ENCODE measurements at places on chromosomes 3 and 15.

GRCh38 chr3:50610992-50611463 is 546 bp downstream of the CISH start:
- no peak for DNase-seq

- DNase-seq, result no peak
Observed at GRCh38 chr3:9750556-9751411, 1.0 kb downstream of the OGG1 start.

DNA sequence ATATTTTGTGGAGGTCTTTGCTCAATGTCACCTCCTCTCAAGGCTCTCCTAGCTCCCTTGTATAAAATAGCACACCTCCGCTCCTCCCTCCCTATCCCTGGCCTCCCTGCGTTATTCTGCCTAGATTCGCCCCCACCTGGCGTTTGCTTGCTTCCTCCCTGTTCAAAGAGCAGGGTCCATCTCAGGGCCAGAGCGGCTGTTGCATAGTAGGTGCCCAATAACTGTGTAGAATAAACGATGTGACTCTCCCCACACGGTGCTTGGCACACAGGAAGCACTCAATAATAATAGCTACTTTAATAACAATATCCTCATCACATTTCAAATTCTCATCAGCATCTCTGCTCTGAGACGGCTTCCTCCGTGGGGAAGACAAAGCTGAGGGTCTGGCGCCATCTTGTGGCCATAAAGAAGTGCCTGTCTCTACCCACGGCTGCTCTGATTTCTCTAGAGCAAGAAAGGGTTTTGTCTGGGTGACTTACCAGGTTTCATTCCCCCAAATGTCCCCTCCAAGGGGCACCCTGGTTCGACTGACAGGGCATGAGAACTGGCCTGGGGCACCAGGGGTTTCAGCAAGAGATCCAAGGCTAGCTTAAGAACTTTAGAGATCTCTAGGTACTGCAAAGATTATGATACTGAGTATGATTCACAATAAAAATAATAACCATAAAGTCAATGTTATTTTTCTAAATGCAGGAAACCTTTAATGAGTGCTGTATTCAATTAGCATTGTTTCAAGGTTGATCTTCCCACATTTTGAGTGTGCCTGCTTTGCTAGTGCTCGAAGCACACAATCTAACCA is 16.1 kb downstream of the CD276 start:
- peak; percentile 89 for DNase-seq

DNA sequence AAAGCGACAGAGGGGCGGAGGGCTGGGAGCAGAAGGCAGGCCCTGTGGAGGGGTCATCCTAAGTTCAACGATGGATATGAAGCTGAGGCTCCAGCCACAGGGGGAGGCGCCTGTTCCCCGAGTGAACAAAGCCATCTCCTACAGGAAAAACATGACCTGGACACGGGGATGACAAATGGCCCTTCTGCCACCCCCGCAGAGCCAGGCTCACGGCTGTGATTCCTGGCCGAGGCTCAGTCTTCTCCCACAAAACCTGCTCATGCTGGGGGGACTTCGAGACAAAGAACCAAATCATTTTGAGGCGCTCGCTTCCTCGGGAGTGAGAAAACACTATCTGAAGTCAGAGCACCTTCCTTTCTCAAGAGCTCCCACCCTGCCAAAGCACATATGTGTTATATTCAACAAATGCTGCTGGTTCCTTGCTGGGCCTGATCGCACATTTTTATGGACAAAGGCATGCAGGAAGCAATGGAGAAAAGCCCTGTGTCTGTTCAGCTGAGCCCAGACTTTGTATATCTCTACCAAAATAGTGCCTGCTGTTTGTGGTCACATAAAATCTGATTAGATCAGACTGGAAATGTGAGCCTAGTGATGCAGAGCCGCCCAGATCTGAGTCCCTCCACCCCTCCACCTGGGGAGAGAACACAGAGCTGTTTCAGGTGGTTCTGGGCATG is 5.6 kb downstream of the RBP1 start:
- DNase-seq, result peak; percentile 66

GRCh38 chr3:42515391-42515916 is 13.0 kb downstream of the VIPR1 start:
- no peak for DNase-seq

All from cardiac muscle cell (in vitro differentiated cells and primary cell).